Activated CD8-positive, alpha-beta T cell treated with anti-CD3 and anti-CD28 coated beads, Interleukin-2, amount 10 ng/mL, durations not matched to agents 7 days and 5 days (primary cell): ENCODE measurements at places on chromosomes 2 and 18. TPM values are rescaled to one million over a fixed set of nuclear protein-coding genes. Genes with fewer than 3 reads are reported as not detected.

Gene PLCL1
- total RNA-seq = 0.08 TPM

GRCh38 chr2:165173215-165173614 lies 30.6 kb downstream of the SCN3A start:
- H3K4me3 ChIP-seq = no peak overlapping the region
- H3K4me1 ChIP-seq = no peaks in the 10 kb centered on the region
- no peak for DNase-seq
- H3K36me3 ChIP-seq = no peaks in the 10 kb centered on the region
- no peak overlapping the region for H3K27ac ChIP-seq

Gene TTN
- total RNA-seq = 12.8 TPM

GRCh38 chr2:45570671-45571334 lies 40.3 kb downstream of the SRBD1 start:
- no peaks in the 10 kb centered on the region for H3K27me3 ChIP-seq
- H3K4me1 ChIP-seq = peaks cover 19% of the 10 kb centered on the region
- DNase-seq = no peak
- no peak overlapping the region for H3K27ac ChIP-seq

DNA sequence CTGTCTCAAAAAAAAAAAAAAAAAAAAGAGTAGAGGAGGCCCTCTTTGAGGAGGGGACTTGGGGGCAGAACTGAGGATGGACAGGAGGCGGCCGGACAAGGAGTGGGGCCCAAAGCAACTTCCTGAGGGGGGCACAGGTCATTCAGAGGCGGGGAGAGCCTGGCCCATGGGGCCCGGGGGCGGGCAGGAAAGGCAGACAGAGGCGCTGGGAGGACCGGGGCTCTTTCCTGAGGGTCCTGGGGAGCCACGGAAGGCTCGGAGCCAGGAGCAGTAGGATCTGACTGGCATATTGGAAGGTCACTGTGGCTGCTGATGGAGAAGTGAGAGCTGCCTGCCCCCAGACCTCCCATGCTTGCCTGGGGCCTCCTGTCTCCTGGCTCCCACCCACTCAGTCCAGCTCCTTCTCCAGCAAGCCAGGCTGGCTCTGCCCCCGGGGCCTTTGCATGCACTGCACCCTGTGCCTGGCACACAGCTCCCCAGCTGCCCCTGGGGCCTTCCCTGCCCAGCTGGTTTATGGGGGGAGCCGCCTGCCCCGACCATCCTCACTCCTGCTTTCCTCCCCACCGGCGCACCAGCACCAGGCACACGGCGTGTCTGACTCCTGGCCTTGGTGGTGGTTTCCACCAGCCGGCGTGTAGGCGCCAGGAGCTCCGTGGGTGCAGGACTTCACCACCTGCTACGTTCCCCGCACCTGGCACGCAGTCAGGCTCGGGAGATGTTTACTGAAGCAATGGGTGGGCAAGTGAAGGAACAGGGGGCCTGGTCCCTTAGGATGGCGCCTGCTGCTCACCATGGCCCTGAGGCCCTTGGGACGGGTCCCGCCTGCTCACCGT lies 5.6 kb downstream of the ESPNL start:
- H3K4me3 ChIP-seq = no peak overlapping the region
- H3K27ac ChIP-seq = no peak overlapping the region
- peaks cover 22% of the 10 kb centered on the region for H3K4me1 ChIP-seq
- DNase-seq = no peak

- H3K36me3 ChIP-seq = peaks cover 57% of the 10 kb centered on the region
- DNase-seq = no peak
- no peak overlapping the region for H3K27ac ChIP-seq
Measured at GRCh38 chr2:60899230-60899891, 18.0 kb downstream of the REL start.

DNA sequence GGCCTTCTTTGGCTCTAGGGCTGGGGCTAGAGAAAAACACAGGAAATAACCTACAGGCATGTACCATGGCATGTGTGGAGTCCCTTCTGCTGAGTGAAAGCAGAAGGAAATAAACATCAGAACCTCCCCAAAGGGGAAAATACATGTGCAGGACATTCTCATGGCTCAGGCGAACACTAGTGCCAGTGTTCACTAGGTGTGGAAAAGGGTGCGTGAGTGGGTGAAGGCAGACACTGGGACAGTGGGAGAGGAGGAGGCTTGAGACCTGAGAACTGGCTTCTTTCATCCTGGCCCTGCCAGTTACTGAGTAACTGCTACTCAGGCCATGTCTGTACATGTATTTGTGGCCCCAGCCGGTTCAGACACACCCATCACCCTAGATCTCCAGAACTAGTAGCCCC lies 268.2 kb downstream of the PRKCE start:
- no peaks in the 10 kb centered on the region for H3K36me3 ChIP-seq
- no peak overlapping the region for H3K4me3 ChIP-seq
- H3K4me1 ChIP-seq = peaks cover 14% of the 10 kb centered on the region
- H3K27ac ChIP-seq = no peak overlapping the region
- H3K27me3 ChIP-seq = no peaks in the 10 kb centered on the region

DNA sequence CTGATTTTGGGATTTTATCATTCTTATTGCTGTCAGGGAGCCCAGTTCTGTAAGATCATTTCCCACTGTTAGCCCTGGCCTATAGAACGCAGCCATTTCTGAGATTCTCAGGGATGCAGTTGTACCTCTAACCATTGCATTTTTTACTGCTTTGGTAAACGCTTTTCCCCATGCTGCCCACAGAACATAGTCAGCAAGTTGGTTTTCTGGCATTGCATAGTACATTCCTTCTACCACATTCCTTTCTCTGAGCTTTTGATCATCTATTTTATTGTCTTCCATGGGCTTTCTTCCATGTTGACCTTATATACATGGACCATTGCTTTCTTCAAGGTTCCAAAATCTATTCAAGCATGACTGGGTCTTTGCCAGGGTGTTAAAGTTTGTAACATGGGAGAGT lies 86.8 kb upstream of the ST6GAL2 start:
- no peak for DNase-seq
- no peak overlapping the region for H3K27ac ChIP-seq
- H3K36me3 ChIP-seq = no peaks in the 10 kb centered on the region
- no peaks in the 10 kb centered on the region for H3K27me3 ChIP-seq

GRCh38 chr2:237180187-237180586 lies 94.5 kb downstream of the COPS8 start:
- H3K4me3 ChIP-seq = no peak overlapping the region
- H3K27ac ChIP-seq = no peak overlapping the region
- no peaks in the 10 kb centered on the region for H3K4me1 ChIP-seq
- peaks cover 13% of the 10 kb centered on the region for H3K27me3 ChIP-seq

DNA sequence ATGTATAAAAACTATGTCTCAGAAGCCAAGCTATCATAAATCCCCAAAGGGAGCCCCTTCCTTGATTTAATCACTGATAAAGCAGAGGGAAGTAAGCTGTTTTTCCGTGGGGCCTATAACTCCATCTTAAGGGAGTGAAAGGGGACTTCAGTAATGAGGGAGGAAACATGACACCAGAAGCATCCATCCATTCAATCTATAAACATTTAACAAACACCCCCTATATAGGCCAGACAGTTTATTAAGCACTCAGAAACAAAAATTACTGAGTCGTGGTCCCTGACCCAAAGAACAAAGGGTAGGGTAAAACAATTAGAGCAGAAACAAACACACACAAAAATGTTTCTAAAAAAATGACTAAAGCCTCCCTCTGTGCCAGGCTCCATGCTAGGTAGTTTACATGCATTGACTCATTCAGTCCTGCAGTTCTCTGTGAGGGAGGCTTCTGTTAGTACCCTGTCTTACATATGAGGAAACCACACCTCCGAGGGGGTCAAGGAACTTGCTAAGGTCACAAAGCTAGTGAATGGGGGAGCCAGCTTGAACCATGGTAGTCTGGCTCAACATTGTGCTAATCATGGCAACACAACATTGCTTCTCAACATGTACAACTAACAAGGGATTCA lies 472.1 kb downstream of the CDH2 start:
- no peak for DNase-seq
- H3K27me3 ChIP-seq = no peaks in the 10 kb centered on the region
- H3K4me3 ChIP-seq = no peak overlapping the region
- H3K4me1 ChIP-seq = no peaks in the 10 kb centered on the region
- H3K36me3 ChIP-seq = no peaks in the 10 kb centered on the region
- no peak overlapping the region for H3K27ac ChIP-seq

Gene SLC16A14
- 0.63 TPM for total RNA-seq

Gene CKAP2L
- 63.4 TPM for total RNA-seq

Gene UGT1A9
- not detected for total RNA-seq
